Spinal cord (tissue), 10 donors: ENCODE measurements at places on chromosomes 3 and 15. TPM values are rescaled to one million over a fixed set of nuclear protein-coding genes. Genes with fewer than 3 reads are reported as not detected.

TRIP4 gene
- polyA plus RNA-seq: 28.4 TPM

GPR62 gene
- 2.9 TPM for polyA plus RNA-seq

FAM131A gene
- polyA plus RNA-seq: 57.3 TPM

GOLGA6A gene
- not detected for polyA plus RNA-seq

CHRM5 gene
- 1.2 TPM for polyA plus RNA-seq

ITGB5 gene
- polyA plus RNA-seq: 134 TPM

UQCC5 gene
- polyA plus RNA-seq: 21.7 TPM

NEK10 gene
- 6.1 TPM for polyA plus RNA-seq

PLA1A gene
- polyA plus RNA-seq: 0.45 TPM

EHHADH gene
- 4.7 TPM for polyA plus RNA-seq

- no peak for DNase-seq
Observed at GRCh38 chr15:38886315-38887163, 321.9 kb upstream of the RASGRP1 start.

GRCh38 chr3:67648701-67649100 lies 5.7 kb downstream of the SUCLG2 start:
- no peak for DNase-seq

DNA sequence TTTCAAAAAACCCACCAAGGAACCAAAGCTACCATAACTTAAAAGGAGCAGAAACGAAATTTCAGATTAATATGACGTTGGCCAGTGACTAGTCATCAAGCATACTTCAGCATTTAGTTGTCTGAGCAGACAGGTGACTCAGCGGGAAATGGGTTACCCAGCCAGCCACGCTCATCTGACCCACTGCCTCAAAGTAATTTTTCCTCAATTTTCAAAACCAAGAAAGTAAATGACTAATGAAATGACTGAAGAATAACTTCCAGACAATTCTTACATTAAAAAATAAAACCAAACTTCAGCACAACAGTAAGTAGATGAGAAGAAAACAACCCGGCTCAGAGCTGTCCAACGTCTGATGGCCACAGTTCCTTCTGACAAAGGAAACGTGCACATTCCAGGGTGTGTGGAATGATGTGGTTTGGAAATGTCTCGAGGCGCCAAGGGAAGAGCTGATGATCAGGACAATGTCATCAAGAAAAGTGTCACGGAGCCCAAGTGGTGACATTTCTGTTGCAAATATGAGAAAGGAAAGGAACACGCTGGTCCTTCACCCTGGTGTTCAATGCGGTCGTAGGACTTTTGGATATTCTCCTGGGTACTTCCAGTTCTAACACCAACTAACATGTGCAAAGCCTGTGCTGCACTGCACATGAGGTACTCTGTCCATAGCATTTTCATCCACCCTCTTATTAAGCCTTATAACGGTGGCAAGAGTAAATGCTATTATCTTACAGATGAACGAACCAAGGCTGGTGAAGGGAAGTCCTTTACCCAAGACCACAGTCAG lies 79.1 kb downstream of the FOXP1 start:
- DNase-seq: no peak

DNA sequence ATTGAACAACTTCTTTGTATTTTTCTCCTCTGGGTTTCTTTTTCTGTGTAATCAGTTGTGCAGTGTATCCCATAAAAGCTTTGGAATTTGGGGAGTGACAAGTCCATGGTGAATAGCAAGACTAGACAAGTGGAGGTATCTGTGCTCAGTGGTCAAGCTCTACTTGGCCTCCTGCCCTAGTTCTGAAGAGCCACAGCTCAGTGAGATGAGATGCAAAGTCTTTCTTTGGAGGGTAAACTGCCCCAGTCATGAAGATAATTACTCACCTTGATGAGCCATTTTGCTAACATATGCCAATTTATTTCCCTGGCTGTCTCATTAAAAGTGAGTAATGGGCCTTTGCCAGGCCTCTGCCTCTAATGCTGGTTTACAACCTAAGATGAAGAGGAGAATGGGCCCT lies 271.2 kb upstream of the TRIM42 start:
- DNase-seq: no peak

GRCh38 chr3:25589104-25589782 lies 75.5 kb downstream of the TOP2B start:
- no peak for DNase-seq

DNA sequence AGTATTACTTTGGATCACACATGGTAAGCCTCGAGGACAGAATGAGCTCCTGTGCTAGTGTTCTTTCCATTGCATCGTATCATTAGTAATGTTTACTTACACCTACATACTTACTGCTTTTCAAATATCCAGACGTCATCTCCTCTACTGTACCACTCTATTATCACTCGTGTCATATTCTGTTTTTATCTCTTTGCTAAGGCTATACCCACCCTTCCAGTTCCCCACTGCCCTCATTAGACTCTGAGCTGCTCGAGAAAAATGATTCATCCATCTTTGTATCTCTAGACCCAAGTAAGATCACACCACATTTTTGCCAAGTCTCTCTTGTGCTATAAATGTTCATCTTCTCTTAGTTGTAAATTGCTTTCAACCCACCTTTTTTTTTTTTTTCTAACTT lies 245.7 kb downstream of the TIGIT start:
- DNase-seq: no peak

DNA sequence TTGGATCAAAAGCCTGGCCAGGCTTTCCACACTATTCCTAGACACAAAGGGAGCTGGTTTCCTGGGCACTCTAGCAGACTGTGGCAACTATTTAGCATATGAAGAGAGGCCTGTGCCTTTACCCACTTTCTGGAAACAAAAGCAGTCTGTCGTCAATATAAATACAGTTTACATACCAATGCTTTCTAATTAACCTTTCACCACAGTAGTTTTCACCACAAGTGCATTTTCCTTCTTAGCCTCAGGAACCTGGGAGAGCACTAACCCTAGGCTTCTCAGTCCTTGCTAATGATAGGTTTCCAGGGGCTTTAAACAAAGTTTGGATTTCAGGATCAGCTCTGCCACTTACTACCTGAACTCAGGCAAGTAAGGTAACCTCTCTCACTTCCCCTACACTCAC lies 499.1 kb downstream of the MAGI1 start:
- DNase-seq: no peak

- no peak for DNase-seq
Observed at GRCh38 chr3:167787440-167787839, 51.9 kb downstream of the SERPINI1 start.

GRCh38 chr3:179723617-179724016 lies 70.8 kb downstream of the USP13 start:
- DNase-seq: no peak

- DNase-seq: peak; percentile 77
Observed at GRCh38 chr15:46408312-46408711, 773.5 kb downstream of the SQOR start.

DNA sequence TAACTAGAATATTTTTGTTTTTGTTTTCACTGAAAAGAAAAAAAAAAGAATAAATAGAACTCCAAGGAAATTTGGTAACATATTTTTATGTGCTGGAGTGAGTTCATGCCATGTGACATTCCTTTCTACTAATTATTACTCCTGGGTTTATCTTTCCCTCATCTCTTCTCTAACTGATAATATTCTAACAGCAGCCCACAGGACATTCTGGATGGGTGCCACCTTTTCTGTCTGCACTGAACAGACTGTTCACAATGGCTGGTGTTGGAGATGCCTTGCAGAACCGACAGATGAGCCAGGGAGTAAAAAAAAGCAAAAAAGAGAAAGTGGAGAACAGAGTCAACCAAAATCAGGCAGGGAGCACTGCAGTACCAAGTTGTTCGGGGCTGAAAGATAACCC lies 151.3 kb downstream of the OR4M2 start:
- no peak for DNase-seq

DNA sequence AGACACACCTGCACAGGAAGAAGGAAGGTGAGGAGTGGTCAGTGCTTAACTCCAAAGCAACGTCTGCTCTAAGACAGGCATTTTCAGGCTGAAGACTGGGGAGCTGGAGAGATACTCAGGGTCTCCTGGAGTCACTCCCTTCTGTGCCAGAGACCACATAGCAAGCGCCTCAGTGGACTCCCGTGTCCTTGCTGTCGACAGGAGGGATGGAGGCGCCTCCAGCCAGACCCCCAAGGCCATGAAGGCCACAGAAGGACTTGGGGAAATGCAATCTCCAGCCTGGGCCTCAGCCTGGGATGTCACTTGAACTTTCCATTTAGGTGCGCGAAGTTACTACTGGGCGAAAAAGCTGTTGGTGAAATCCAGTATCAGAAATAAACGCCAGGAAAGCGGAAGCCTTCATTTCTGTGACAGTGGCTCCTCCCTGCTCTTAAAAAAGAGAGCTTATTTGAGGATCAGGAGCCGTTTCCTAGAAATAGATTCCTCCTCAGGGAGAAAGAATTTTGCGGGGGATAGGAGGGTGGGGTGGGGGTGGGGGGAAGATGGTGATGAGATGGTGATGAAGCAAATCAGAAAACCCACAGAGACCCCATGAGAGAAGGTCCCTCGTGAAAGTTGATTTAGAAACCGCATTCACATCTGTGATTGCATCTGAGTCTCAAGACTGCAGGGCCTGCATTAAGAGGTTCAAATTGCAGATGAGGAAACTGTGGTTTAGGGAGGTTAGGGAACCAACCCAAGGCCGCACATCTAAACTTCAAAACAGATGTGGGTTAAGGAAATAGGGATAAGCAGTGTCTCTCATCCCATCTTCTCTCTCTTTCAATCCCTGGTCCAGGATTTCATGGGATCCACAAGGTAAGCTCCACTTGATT lies 78.8 kb downstream of the ATP2B2 start:
- DNase-seq: no peak

GRCh38 chr3:5235655-5236054 lies 48.1 kb downstream of the EDEM1 start:
- no peak for DNase-seq

- peak; percentile 71 for DNase-seq
Observed at GRCh38 chr3:197297476-197298340, 704 bp downstream of the DLG1 start.

DNA sequence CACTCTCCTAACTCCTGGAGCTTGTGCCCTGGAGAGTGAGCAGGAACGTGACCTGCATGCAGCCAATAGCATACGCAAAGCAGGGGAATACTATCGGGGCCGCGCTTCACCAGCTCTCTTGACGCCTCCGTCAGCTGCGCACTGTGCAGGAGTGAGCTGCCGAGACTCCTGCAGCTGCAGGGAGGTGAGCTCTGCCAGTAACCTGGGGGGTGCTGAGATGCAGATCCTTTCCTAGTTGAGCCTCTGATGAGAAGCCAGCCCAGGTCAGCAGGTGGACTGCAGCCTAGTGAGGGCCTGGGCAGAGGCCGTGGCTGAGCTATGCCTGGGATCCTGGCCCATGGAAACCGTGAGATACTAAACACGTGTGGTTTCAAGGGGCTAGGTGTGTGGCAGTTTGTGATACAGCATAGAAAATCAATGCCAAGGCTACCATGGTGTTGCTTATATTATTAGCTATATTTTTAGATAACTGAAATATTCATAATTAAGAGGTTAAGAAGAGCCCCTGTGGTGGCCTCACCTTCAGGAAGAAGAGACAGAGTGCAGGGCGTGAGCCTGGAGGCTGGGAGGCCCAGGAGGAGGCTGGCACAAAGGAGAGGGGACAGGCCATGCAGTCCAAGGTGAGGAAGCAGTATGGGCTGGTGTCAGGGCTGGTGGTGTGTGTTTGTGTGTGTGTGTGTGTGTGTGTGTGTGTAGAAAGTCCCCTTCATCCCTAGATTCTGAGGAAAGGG lies 5.9 kb upstream of the DNAJB8 start:
- no peak for DNase-seq

GRCh38 chr3:44045476-44046275 lies 196.0 kb upstream of the TOPAZ1 start:
- no peak for DNase-seq

DNA sequence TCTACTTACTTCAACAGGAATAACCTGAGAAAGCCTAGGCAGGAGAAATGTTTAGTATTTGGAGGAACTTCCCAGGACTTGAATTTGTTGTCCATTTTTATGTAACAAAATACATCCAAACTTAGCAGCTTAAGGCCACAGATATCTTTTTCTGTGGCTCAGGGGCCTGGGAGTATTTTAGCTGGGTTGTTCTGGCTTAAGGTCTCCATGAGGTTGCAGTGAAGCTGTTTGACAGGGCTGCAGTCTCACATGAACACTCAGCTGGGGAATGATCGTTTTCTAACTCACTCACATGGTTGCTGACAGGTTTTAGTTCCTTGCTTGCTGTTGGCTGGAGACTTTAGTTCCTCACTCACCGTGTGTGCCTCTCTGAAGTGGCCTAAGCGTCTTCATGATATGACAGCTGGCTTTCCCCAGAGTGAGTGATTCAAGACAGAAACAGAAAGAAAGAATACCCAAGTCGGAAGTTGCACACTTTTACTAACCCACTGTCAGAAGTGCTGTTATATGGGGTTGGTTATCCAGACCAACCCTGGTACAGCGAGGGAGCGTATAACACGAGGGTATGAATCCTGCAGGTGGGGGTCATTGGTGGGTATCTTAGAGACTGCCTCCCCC lies 229.7 kb upstream of the TBL1XR1 start:
- no peak for DNase-seq

DNA sequence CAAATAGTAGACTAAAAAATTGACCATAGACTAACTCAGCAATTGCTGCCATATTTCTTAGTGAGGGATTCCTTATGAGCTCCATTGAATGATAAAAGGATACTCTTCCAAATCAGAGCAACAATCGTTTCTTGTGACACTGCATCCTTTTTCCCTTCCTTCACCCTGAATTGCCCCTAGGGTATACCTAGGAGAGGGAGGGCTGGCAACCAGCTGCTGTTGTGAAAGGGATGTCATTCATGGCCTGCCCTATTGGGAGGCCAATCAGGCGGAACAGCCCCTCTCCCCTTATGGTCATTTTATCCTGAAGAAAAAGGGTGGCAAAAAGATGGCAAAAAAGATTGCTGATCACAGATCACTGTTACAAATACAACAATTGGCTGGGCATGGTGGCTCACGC lies 26.3 kb downstream of the B3GNT5 start:
- no peak for DNase-seq

GRCh38 chr15:37709669-37710068 lies 224.8 kb upstream of the TMCO5A start:
- DNase-seq: no peak

DNA sequence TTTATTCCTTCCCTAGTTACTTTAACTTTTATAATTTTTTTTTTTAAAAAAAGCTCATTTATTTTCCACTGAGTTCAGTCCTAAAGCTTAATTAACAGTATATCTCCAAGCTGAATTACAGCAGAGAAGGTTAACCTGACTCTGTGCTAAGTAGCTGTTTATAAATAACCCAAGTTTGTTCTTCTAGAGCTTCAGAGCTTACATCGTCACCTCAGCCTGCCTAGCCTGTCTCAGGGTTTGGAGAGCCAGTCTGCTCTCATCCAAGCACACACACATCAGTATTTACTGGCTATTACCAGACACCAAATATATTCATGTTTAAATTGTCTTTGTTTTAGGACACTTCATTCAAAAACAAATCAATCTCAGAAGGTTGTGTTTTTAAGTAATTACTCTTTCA lies 154.9 kb downstream of the CDIN1 start:
- DNase-seq: no peak

- DNase-seq: no peak
Observed at GRCh38 chr3:135576751-135577150, 388.8 kb upstream of the PPP2R3A start.

GRCh38 chr3:170869645-170870593 lies at the start of gene RPL22L1:
Gene RPL22L1, minus strand, starts transcription at chr3:170870195. Its CDS starts 28 bp downstream, at chr3:170870167.
- peak; percentile 96 for DNase-seq

- DNase-seq: no peak
Observed at GRCh38 chr15:82698711-82699345, 10.8 kb downstream of the AP3B2 start.

- no peak for DNase-seq
Observed at GRCh38 chr3:52986938-52987337, 58.9 kb downstream of the SFMBT1 start.

GRCh38 chr15:43514241-43515057 lies 3.0 kb upstream of the MAP1A start:
- no peak for DNase-seq
